ENCODE measurements at places on chromosomes 5 and 9.
A peak's percentile ranks its signal among the peaks of the same experiment; 100 is the strongest.

- DNase-seq = no peak
Observed at GRCh38 chr5:31317665-31318064, 124.2 kb downstream of the CDH6 start.

- DNase-seq = no peak
Observed at GRCh38 chr5:68460147-68460798, 244.7 kb downstream of the PIK3R1 start.

- DNase-seq = no peak
Observed at GRCh38 chr5:95564450-95564849, 9.5 kb downstream of the ARSK start.

DNA sequence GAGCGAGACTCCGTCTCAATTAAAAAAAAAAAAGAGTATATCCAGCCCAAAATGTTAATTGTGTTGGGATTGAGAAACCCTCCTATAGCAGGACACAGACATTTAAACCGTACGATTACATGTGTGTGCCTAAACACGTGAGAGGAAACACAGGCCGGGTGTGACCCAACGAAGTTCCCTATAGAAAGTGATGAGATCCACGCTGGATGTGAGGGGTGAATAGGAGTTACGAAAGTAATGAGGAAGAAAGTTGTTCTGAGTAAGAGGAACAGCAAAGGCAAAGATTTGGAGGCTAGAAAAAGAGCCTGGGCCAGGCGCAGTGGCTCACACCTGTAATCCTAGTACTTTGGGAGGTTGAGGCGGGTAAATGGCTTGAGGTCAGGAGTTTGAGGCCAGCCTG lies 13.6 kb downstream of the NAIF1 start:
- no peak for DNase-seq

GRCh38 chr9:116115761-116116353 lies 37.7 kb upstream of the PAPPA start:
- no peak for DNase-seq

DNA sequence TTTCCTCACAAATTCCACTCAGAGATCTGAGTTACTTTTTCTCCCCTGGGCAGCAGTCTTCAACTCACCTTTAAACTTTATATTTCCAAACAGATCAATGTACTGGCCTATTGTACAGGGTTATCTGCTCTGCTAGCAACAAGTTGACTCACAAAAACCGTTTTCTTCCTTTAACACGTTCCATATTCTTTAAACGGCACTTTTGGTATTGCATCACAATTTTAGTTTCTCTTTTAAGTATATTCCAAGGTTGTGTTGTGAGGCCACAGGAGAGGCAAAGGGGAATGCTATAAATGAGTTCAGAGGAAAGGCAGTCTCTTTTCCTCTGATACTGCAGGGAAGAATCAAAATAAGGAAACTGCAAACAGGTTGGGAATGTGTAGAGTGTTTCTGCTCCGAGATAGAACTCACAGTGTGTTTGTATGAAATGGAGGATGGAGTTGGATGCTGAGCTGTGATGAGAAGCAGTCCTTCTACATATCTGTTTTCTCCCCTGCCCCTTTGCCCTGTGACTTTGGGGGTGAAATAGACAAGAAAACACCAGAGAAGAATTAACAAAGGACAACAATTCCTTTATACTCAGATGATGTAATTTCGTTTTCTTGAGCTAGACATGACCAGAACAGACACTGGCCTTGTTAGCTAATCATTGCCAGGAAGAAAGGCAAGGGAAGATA lies 9.9 kb upstream of the ALDOB start:
- no peak for DNase-seq

DNA sequence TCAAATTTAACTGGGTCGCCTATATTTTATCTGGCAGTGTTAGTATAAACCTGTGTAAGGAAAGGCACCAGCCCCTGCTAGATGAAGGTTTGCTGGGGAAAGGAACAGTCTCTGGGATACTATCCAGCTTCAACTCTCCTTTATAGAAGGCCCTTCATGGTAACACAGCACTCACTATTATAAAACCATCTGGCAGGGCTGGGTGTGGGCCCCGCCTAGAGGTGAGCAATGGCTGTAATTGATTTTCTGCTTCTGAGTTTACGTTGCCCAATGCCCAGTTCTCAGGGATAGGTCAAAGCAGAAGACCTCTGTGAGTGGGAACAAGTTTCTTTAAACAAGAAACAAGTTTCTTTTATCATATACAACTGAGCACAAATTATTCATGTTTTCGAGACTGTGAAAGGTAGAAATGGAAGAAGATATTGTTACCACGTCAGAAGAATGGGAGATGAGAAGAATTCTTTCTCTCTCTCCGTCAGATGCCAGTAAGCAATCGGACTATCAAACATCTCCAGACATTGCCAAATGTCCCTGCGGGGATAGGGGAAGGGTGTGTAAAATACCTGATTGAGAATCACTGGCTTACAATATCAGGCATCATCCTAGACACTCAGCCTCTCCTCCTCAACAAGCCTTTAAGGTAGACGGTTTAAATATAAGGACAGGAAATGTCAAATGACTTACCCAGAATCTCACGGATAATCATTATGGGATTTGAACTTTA lies 205.9 kb downstream of the PDZD2 start:
- no peak for DNase-seq

- DNase-seq = no peak
Observed at GRCh38 chr5:112634166-112634565, 103.5 kb upstream of the APC start.

DNA sequence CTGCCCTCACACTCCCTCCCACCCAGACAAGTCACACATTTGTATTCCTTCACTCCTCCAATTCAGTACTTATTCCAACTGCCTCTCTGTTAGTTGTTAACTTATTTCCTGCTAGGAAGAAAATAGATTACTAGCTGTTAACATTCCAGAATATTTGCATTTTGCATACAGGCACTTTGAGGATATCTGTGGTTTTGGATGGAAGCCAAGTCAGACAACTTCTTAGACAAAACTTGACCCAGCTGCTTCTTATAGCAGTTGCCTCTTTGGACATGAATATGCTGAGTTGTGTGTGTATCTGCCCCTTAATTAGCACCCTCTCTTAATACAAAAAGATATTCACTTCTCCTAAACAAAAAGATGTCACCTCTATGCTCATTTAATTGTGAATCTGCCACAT lies 1280.6 kb upstream of the ACO1 start:
- no peak for DNase-seq

DNA sequence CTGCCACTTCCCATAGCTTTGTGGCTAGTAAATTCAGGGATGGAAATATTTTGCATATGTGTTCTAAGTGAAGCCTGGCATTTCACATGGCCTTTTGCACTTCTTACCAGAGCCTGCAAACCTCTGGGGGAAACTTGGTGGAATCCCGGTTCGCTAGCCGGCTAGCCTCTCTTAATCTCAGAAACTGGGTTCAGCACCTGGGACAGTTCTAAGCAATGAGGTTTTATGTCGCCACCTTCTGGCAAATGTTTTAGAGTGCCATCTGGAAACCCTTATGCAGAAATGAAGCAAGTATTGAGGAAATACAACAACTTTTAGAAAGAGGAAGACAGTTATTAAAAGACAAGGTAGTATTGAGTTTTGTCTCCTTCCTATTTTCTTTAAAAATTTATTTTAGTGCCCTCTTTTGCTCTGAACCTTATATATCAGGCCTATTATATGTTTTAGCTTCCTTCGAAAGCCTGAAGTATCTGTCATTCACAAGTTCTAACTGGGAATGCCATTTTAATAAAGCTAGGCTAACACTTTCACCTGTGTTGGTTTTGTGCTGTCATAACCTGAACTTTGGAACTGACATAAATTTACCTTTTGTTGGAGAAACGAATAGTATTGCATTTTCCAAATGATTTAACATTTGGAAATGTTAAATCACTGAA lies 963 bp upstream of the HTR1A start:
- DNase-seq = peak; percentile 48

DNA sequence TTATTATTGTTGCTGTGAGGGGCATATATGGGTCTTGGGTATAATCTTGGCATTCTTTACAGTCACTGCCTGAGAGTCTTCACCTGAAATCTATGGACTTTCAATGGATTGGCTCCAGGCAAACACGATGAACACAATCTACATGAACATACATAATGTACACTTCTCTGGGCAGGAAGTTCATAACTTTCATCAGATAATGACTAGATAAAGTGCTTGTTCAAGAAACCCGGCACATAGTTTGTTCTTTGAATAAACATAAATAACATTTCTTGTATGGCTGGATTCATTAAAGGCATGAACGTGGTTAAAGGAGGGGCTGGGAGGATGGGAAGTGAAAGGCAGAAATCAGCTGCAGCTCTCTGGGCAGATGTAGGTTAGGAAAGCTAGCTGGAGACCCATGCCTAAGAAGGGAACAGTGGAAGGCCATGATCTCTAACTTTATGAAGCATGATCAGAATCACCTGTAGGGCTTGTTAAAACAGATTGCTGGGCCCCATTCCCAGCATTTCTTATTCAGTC lies 306.9 kb upstream of the EFNA5 start:
- no peak for DNase-seq
